Osteoblast (primary cell): ENCODE measurements at places on chromosomes 11 and 22. TPM values are rescaled to one million over a fixed set of nuclear protein-coding genes. Genes with fewer than 3 reads are reported as not detected.
A peak's percentile ranks its signal among the peaks of the same experiment; 100 is the strongest.

The OR10A6 gene
- under 0.01 and 0.29 TPM in 2 replicates for total RNA-seq

- H3K36me3 ChIP-seq: peaks cover 7% of the 10 kb centered on the region
- no peak for DNase-seq
- H3K4me1 ChIP-seq: peaks cover 16% of the 10 kb centered on the region
- no peak overlapping the region for H3K27ac ChIP-seq
These were observed 27.5 kb downstream of the TBC1D22A start for GRCh38 chr22:46789992-46790391.

The TAF1D gene
- total RNA-seq: 119 and 126 TPM in 2 replicates

The HTR3B gene
- not detected in 2 replicates for total RNA-seq

- no peaks in the 10 kb centered on the region for H3K36me3 ChIP-seq
- no peak overlapping the region for H3K4me3 ChIP-seq
- no peak for DNase-seq
- H3K4me1 ChIP-seq: peaks cover 29% of the 10 kb centered on the region
- no peaks in the 10 kb centered on the region for H3K27me3 ChIP-seq
These were observed 81.3 kb downstream of the KIRREL3 start for GRCh38 chr11:126919147-126919823.

DNA sequence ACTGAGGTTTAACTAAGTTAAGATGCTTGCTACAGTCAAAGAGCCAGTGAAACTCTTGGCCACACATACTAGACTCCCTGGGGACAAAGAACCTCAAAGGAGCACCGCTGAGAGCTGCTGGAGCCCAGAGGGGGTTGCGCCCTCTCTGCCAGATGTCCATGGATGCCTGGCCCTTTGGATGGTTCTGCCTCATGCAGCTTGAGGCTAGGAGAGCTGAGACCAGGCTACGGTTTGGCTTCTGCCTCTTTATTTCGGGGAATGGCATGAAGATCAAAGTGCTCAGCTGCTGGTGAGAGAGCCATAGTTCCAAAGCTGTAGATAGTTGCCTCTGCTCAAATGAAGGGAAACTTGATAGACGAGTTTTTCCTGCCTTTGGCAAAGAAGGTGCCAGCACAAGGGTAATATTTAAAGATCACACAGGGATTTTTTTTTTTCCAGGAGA is 43.0 kb downstream of the RASSF10 start:
- no peaks in the 10 kb centered on the region for H3K36me3 ChIP-seq
- no peaks in the 10 kb centered on the region for H3K4me1 ChIP-seq
- no peak overlapping the region for H3K27ac ChIP-seq

DNA sequence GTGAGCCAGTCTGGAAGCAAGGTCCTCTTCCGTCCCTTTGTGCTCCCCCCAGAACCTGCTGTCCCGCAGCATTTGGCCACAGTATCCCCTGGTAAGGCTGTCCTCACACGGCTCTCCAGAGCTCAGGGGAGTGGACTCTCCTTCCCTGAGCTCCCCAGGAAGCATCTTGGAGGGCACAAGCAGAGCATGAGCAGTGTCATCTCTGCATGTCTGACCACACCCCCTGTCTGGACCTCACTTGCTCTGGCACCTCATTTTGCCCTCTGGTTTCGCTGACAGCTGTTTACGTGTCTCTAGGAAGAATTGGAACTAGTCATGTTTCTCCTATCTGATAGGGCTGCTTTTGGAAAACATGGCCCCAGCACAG is 15.5 kb downstream of the DCPS start:
- peaks cover 26% of the 10 kb centered on the region for H3K4me1 ChIP-seq
- no peaks in the 10 kb centered on the region for H3K27me3 ChIP-seq
- peak overlapping the region; percentile 87 for H3K27ac ChIP-seq
- DNase-seq: no peak

The LRFN4 gene
- total RNA-seq: 15.9 and 16.3 TPM in 2 replicates
